Activated CD8-positive, alpha-beta memory T cell treated with anti-CD3 and anti-CD28 coated beads for 1 hour (primary cell): ENCODE measurements at places on chromosomes 4 and X.

- DNase-seq, result no peak
These were observed 189.7 kb downstream of the TSPAN5 start for GRCh38 chr4:98468709-98469108.

DNA sequence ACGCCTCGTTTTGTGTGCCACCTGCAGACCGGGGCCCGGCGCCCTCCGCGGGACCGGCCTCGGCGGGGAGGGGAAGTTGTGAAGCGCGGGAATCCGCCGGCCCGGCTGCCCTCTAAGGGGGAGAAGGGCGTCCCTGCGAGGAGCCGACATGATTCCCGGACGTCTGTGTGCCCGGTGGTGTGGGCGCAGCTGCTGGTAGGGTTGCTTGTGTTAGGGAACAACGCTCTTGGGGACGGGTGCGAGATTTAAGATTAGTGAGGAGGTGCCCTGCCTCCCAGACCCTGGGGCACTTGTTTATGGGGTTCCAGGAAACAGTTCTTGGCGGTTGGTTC is 627 bp downstream of the CDKN2AIP start:
- DNase-seq, result no peak

DNA sequence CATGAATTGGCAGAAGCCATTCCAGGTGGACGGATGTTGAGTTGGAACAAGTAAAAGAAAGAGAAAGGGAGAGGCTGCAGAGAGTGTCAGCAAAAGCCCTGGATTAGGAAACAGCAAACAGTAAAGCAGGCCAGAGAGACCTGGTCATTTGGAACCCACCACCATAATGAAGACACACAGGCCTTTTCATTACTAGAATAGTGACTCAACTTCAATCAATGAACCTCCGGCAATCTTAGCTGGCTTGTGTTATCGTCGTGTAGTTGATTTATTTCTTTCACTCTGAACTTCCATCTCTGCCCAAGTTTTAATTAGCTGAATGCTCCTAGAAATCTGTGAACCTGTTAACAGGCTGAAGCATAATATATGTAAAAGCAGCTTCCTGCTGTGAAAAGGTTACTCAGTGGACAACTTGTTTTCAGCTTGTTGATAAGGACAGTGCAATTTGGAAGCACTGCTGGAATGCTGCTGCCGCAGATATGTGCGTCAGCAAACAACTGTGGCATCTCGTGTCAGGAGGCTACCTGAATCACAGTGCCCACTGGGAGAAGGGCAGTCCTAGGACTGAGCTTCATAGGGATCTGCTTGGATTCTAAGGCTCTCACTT is 68.8 kb downstream of the SPANXN4 start:
- no peak for DNase-seq

GRCh38 chr4:102439236-102439614 is 61.9 kb upstream of the NFKB1 start:
- DNase-seq, result no peak

- DNase-seq, result no peak
These were observed 130.2 kb downstream of the ENOX2 start for GRCh38 chrX:130772776-130773143.

- DNase-seq, result no peak
These were observed 594.3 kb upstream of the ADGRL3 start for GRCh38 chr4:60605646-60606354.

DNA sequence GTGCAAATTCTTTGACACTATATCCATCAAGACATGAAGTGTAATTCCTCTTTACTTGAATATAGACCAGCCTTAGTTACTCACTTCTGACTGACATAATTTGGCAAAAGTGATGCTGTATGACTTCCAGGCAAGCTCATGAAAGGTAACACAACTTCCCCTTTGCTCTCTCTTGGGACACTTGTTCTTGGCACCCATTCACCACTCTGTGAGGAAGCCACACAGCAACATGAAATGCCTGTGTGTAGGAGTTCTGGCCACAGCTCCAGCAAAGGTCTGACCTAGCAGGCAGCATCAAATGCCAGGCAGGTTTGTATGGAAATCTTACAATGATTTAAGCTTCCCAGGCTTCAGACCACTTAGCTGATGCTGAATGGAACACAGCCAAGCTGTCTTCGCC is 280.3 kb downstream of the PDHA2 start:
- no peak for DNase-seq

DNA sequence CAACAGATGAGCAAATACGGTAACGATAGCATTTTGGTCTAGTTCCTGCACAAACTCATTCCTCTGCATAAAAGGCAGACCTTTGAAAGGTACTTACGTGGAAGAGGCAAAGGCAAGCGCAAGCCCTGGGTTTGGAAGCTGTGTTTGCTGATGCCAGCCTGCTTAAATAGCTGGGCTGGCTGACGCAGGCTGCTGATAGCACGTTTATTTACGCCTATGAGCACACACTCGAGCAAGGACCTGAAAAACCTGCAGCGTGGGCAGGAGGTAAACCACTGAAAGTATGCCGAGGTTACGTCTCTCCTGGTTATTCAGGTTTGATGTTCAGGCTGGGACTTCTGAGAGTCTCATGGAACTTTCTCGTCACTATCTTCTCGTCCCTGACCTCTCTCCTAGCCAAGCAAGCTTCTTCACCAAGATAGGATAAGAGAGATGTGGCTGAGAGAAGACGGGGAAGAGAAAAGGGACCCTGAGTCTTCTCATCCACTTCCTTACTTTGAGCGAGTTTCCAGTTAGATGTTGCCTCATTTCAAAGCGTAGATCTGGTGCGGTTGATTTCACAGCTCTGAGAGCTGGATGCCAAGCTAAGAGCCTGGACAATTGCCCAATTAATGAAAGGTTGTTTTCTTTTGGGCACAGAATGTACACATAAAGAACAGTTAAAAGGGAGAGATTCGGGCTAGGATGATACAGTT is at the start of gene HOPX:
Gene HOPX, minus strand, starts transcription at position 139 of the 695 bp plus-strand sequence. CDS start 23,480 bp downstream, outside the sequence.
- peak; percentile 7 for DNase-seq

DNA sequence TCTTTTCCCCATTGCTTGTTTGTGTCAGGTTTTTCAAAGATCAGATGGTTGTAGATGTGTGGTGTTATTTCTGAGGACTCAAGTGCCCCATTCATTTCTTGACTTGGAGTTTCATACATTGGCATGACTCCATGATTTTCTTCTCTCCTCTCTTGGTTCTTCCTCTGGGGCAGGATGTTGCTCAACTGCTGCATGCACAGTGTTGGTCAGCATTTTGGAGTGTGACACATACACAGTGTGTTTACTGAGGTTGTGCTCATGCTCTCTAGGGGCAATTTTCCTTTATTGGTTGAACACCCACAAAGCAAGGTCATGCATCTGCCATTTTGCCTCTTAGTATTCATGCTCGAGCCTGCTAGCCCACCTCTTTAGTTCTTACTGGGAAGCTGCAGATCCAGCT is 1993.8 kb downstream of the ARAP2 start:
- DNase-seq, result no peak
